NCI-H1930 (cell line): ENCODE measurements at places on chromosomes 5 and 9.
A peak's percentile ranks its signal among the peaks of the same experiment; 100 is the strongest.

- no peak for DNase-seq
Observed at GRCh38 chr5:178642351-178642909, 15.6 kb upstream of the CLK4 start.

- peak; percentile 77 for DNase-seq
Observed at GRCh38 chr5:38382898-38383297, 124.5 kb downstream of the EGFLAM start.

- no peak for DNase-seq
Observed at GRCh38 chr5:135266303-135266635, 132.8 kb downstream of the MACROH2A1 start.

DNA sequence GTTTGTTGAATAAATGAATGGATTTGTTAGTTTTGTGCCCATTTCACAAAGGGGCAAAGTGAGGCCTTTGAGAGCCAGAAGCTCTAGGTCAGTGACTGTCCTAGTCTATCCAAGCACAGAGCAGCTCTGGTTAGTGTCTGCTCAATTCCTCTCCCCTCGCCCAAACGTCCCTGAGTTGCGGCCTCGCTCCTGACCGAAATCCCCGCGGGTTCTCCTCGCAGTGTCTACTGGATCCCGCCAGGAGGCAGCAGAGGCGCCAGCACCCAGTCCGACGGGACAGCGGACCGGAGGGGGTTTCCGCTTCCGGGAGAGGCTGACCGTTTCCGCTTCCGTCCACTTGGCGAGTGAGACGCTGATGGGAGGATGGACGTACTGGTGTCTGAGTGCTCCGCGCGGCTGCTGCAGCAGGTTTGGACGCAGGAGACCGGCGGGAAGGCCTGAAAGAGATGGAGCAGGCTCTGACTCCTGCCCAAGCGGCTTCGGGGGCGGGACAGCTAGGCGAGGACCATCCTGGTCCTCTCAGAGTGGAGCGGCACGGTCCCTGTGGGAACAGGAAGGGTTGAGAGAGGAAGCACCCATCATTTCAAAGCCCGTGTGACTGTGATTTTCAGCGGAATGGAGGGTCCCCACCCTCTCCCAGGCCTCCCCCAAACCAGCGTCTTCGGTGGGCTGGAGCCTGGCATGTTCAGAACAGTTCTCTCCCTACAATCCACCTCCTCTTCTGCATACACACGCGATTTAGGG is at the start of gene RARS1:
Gene RARS1 (plus strand): TSS at position 336 of the 744 bp plus-strand sequence. CDS start 28 bp downstream, at position 364.
- DNase-seq, result peak; percentile 57

- DNase-seq, result no peak
Observed at GRCh38 chr9:124300312-124300711, 42.6 kb downstream of the NEK6 start.
